A673 (cell line): ENCODE measurements at places on chromosomes 16 and 17.

GRCh38 chr17:64628641-64629040 lies 33.5 kb downstream of the SMURF2 start:
- DNase-seq = no peak

- no peak for DNase-seq
Observed at GRCh38 chr17:2030779-2031163, 818 bp downstream of the DPH1 start.

DNA sequence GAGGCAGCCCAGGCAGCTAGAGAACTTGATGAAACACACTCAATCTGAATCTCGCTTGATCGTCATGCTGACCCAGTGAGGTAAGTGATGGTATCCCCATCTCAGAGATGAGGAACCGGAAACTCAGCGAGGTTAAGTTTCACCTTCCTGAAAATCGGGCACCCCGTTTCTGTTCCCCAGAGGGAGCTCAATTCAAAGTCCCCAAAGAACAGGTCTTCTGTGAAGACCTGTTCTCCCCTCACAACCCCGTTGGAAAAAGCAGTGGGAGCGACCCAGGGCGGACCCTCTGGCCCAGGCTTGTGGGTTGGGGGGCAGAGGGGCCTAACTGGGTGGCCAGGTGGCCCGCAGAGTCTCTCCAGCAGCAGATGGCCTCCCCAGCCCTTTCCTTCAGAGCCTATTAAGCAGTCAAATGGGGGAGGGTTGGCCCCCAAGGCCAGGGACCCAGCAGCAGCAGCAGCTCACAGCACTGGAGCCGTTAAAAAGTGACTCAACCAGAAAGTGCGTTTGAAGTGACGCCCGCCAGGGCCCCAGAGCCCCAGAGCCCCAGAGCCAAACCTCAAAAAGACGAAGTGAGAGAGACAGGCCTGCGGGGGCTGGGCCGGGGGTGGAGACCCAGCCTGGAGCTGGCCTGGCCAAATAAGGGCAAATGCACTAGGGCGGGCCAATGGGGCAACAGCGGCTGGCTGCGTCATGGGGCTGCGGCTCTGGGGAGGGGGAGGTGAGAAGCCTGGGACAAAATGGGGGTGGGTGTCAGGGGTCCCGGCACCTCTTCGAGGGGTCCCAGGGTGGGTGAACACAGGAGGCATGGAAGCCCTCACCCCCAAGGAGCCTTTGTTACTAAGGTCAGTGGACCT lies 9.2 kb upstream of the TSPOAP1 start:
- DNase-seq = no peak

GRCh38 chr17:72193391-72194106 lies 72.7 kb downstream of the SOX9 start:
- no peak for DNase-seq

GRCh38 chr17:51907041-51907440 lies 251.5 kb downstream of the CA10 start:
- no peak for DNase-seq

DNA sequence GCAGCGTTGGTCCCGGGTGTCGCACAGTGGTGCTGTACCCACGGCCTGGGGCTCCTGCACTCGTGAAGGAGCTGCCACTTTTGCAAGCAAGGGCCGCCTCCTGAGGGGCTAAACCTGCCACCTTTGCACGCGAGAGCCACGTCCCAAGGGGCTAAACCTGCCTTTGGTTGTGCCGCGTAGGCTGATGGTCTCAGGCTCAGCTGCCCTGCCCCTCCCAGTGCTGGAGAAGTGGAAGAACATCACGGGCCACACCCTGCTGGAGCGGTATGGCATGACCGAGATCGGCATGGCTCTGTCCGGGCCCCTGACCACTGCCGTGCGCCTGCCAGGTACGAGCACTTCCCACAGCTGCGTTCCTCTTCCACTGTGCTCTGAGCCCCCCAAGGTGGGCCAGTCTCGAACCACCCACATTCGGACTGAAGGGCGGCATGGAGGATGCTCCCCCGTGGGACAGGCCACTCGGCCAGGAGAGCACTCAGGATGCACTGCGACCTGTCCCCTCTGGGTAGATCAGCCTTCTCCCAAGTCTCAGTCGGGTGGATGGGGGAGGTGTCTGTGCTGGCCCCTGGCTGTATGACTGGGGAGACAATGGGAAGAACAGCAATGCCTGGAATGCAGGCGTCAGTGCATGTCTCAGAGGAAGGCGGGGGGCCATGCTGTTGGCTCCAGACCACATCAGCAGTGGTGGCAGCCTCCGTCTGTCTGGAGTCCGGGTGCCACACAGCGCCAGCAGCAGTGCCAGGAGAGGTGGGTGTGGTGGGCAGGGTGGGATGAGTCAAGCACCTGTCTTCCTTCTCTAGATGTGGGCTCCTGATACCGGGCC lies 20.7 kb downstream of the ACSF3 start:
- DNase-seq = no peak

GRCh38 chr16:68069511-68070248 lies 15.5 kb upstream of the NFATC3 start:
- DNase-seq = no peak

GRCh38 chr16:56207421-56207820 lies 16.1 kb downstream of the GNAO1 start:
- DNase-seq = no peak

DNA sequence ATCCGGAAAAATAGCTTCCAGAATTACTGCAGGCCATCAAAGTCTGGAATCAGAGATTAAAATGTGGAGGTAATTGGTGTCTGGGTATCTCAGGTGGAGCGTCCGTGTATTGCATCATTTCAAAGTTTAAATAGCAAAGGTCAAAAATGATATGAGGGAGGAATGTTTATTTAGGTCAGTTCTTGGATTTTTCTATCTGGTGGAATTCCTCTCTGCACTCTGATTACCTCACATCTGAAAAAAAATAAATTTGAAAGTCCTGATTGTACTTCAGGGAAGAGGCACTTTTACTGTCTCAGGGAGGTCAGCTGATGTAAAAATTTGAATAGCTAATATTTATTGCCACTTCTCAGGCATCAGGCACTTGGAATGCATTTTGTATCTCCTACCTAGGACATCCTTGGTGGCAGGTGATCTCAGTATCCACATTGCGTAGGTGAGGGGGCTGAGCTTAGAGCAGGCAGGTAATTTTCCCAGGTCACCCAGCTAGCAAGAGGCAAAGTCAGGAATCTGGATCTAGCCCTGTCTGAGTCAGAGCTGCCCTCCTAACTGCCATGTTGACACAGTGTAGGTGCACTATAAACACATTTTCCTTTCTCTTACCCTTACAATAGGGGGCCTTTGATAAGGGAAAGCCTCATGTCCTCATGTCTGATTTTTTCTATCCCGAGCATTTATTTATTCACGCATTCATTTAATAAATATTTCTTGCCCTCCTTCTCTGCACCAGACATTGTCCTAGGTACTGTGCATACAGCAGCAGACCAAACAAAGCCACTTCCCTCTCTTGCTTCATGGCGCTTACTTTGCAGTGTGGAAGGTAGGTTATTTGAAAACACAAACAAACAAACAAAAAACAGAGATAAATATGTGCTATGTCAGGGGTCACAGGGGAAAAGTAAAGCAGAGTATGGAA lies 454.3 kb downstream of the HAPSTR1 start:
- DNase-seq = no peak

- peak; percentile 98 for DNase-seq
Observed at GRCh38 chr16:29807426-29808218, 1.3 kb downstream of the MAZ start.

- DNase-seq = no peak
Observed at GRCh38 chr16:72785886-72786285, 262.0 kb downstream of the ZFHX3 start.

DNA sequence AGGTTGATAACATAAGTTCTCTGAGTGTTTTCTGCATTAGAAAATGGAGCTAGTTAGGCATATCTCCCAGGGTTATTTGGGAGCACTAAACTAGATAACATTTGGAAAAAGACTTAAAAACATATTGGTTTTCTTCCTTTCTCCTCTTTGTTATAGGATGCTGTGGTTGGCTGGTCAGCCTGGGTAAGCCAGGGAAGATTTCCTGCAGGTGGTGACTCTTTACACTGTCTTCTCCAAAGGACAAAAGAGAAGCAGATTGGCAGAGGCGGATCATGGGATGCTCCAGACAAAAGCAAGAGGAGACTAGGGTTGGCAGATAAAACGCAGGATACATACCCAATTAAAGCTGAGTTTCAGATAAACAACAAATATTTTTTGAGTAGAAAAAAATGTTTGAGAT lies 6.2 kb upstream of the CRYBA1 start:
- no peak for DNase-seq

GRCh38 chr16:81143921-81144471 lies 47.8 kb upstream of the GCSH start:
- no peak for DNase-seq
